ENCODE measurements at places on chromosomes 1 and 21.

DNA sequence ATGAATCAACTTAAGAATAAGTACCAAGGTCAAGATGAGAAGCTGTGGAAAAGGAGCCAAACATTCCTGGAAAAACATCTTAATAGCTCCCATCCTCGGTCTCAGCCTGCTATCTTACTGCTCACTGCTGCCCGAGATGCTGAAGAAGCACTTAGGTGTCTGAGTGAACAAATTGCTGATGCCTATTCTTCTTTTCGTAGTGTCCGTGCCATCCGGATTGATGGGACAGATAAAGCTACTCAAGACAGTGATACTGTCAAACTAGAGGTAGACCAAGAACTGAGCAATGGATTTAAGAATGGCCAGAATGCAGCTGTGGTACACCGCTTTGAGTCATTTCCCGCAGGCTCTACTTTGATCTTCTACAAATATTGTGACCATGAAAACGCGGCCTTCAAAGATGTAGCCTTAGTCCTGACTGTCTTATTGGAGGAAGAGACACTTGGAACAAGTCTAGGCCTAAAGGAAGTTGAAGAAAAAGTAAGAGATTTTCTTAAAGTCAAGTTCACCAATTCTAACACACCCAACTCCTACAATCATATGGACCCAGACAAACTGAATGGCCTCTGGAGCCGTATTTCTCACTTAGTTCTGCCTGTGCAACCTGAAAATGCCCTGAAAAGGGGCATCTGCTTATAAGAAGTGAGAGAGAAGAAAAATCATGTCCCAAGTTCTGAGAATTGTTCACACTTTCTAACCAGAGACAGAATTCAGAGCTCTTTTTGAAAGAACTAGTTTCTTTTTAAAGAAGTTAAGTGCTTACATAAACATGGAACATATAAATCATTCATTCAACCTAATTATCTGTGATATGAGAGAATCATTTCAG lies 35.7 kb downstream of the TOR1AIP1 start:
- DNase-seq = no peak

DNA sequence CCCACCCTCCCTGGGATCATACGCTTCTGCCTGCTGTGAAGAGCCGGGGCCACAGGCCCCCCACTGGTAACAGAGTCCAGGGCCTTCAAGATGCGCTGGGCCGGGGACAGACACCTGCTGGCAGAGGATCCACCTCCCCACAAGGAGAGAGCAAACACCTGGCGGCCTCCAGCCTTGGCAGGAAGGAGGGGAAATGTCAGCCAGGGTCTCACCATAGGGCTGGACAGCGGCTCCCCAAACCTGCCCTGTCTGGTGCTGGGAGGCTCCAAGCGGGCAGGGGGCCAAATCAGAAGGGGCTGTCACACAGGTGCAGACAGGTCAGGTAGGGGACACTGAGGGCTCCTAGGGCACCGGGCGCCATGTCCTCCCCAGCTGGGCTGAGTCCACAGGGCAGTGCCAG lies 58.9 kb downstream of the KCNAB2 start:
- no peak for DNase-seq

GRCh38 chr1:65232461-65232990 lies 76.8 kb upstream of the DNAJC6 start:
- DNase-seq = no peak

- DNase-seq = no peak
Observed at GRCh38 chr1:160363010-160363409, 3.9 kb upstream of the NHLH1 start.

GRCh38 chr1:242534753-242535152 lies 10.3 kb upstream of the PLD5 start:
- DNase-seq = no peak

DNA sequence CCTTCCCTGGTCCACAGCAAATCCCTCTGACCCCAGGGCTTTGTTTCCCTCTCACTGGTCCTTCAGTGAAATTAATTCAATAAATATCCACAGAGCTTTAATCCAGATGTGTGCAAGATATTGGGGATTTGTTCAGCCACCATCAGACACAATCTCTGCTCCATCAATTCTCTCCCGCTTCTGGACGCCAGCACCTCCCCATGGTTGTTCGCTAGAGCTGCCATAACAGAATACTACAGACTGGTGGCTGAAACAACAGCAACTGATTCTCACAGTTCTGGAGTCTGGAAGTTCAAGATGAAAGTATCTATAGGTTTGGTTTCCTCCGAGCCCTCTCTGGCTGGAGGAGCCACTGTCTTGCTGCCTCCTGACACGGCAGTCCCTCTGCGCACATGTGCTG lies 303.9 kb downstream of the SMYD3 start:
- no peak for DNase-seq

DNA sequence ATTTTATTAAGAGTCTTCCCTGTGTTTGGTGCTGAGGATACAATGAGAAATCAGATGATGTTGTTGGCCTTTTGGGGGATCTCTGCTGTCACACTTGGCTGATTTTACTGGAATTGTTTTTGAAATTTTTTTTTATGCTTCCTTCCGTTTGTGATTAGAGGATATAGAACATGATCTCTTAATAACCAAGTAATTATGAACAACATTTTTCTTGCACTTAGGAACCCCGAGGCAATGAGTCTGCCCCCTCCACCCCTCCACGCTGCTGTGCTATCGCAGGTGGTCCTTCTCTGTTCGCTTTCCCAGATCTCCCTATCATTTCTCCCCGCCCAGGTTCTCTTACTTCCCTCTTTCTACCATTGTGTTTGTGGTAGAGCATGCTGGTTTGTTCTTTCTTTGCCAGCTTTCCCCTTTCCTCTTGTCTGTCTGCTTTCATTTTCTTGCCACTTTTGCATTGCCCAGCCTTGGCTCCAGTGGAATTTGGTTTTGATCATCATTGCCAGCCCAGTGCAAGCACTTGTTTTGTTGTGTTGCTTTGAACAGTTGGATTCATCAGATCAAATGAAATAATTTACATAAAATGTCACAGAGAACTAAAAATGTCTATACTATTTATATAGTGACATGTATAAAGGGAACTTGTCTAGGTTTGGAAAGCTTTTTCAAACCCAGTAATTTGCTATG lies 73.1 kb upstream of the SCCPDH start:
- no peak for DNase-seq

- no peak for DNase-seq
Observed at GRCh38 chr21:25536752-25537151, 70.5 kb downstream of the MRPL39 start.

DNA sequence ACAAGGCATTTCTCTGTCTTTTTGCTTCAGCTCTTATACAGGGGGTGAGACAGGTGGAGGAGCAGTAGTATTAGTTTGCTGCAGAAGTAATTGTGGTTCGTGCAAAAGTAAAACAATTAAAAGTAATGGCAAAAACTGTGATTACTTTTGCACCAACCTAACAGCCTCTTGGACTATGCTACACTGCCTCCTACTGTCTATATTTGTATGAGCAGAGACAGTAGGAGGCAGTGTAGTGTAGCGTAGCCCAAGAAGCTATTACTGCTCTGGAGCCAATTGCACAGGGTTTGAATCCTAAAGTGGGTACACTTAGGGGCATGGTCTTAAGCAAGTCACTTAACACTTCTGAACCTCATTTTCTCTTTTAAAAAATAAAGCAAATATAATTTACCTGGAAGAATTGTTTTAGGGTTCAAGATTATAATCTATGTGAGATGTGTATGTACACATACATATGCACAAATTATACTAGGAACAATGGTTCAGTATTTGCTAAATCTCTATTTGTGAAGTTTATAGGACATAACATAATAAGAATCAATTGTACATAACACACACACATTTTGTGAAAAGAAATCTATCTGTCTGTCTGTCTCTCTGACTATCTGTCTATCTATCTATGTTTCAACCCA lies 103.8 kb downstream of the BRINP3 start:
- no peak for DNase-seq

DNA sequence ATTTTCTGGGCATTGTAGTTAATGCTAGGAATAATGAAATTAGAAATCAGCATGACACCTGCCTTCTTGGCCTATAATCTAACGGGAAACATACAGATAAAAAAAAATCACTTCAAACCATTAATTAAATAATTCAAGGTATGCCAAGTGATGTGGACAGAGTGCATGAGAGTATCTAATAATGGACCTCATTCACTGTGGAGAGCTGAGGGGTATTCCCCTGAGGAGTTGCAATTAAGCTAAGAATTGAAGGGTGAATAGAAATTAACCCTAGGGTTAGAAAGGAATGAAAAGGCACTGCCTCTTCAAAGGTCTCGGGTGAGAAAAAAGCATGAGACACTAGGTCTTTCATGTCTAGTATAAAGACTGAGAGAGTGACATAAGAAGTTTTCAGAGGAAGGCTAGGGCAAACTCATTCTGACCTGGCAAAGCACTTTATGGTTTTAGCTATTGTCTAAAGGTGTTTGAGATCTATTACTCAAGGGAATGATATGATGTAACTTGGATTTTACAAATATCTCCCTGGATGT lies 466.1 kb downstream of the KCNT2 start:
- no peak for DNase-seq

GRCh38 chr1:224211206-224211962 lies 28.3 kb downstream of the DEGS1 start:
- DNase-seq = no peak

DNA sequence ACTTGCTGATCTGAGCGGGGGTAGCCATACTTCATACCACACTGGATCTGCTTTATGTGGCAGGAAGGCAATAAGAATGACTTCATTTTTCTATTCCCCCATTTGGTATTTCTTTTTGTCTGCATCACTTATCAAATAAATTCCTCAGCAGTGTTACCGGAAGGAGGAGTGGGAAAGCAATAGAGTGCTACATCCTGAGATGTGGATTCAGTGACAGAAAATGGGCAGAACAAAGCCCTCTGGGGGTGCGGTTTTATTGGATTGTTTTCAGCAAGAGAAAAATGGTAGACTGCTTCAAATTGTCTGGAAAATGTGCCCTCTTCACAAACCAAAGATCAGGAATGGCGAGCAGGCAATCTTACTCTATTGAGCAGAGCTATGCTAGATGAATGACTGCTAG lies 751.9 kb upstream of the NEGR1 start:
- DNase-seq = no peak

DNA sequence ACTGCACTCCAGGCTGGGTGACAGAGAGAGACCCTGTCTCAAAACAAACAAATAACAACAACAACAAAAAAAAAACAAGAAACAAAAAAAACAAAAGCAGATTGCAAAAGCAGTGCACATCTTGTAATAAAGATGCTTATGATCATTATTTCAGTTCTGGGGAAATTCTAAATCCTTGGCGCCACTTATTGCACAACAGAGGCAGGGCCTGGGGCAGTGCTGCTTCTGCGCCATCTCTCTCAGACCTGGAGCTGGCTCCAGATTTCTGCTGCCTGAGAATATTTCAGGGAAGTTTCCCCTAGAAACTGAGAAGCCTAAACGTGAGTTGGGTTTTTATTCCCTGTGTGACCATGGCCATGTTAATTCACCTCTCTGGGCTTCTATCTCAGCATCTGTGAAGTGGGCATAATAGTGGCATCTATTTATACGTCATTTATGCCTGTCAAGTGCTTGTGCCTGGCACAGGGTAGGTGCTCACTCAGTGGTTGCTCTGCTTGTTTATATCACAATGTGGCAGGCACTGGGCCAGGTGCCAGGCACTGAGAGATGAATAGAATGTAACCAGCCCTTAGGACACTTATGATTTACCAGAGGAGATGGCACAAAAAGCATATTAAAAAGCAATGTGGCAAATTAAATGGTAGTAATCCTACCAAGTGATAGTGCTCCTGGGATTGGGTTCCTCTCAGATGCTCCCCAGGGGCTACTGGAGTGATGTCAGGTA lies 67.9 kb downstream of the MDM4 start:
- no peak for DNase-seq

DNA sequence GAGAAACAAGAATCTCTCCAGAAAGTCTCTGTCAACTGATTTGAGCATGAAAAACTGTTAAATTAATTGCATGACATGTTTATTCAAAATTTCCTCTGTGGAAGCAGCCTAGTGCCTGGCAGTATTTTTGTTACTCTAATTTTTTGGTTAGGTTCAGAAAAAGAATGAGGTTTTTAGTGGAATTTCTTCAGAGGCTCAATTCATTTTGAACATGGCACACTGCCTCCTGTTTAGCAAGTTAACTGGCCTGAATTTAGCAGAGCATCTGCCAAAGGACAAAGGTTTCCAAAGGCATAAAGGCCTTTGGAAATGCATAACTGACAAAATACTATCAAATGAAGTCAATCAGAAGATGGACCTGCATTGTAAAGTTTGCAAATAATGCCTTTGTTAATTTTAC lies 1326.5 kb downstream of the PLA2G4A start:
- no peak for DNase-seq

- DNase-seq = no peak
Observed at GRCh38 chr1:212313616-212314015, 28.4 kb downstream of the PPP2R5A start.

DNA sequence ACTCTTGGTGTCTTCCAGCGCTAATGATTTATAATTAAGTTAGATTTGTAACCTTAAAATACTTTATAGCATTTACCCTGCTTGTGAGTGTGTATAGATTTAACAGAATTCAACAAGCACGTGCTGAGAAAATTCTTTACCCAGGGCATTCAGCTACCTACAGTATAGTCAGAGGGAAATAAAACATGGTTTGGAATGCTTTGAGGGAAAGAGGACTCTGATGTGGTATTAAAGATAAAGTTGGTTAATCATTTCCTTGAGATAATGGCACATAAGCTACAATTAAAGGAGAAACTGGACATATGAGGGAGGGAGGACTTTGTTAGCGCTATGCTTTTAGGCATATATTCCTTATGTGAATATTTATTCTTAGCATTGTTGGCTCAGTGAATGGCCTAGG lies 26.4 kb upstream of the IL12RB2 start:
- DNase-seq = no peak
